ENCODE measurements at places on chromosomes 7 and 10.

- no peak for DNase-seq
Observed at GRCh38 chr10:132270256-132270655, 37.5 kb downstream of the STK32C start.

DNA sequence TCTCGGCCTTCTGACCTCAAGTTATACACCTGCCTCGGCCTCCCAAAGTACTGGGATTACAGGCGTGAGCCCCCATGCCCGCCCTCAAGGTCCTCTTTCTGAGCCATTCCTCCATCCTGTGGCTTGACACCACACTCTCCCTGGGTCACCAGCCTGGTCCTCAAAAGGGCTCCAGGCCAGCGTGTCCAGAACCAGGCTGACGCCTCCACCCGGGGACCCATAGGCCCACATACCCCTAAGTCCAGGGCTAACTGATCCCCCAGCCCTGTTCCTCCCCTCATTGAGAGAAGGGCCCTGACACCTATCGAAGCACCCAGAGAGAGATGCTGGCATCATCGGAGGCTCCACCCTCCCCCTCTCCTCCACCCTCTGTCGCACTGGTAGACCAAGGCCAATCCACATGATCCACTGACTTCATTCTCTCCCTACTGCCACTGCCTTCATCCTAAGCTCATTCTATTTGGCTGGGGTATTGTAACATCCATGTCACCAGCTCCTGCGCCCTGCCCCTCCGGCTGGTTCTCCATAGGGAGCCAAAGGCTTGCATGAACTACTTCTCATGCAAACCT is 46.7 kb downstream of the TMEM270 start:
- DNase-seq: no peak

DNA sequence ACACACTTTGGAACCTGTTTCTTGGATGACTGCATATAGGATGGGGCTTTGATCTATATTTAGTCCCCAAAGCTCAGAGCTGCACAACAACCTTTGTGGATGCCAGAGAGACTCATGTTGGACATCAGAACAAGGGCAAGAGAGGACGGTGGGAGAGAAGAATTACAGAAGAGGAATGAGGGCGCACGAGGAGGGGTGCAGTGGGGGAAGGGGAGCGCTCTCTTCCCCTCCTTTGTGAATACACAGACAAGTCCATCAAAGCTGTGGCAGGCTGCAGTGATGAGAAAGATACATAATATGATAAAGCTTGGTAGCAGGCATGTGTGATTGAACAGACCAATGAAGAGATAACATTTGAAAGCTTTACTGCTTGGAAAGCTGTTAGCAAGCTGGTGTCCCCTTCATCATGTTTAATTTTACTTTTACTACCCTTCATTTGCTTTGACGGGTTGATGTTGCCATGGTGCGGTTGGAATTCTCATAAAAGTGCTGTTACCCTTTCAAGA is 857.8 kb downstream of the KCNMA1 start:
- no peak for DNase-seq

DNA sequence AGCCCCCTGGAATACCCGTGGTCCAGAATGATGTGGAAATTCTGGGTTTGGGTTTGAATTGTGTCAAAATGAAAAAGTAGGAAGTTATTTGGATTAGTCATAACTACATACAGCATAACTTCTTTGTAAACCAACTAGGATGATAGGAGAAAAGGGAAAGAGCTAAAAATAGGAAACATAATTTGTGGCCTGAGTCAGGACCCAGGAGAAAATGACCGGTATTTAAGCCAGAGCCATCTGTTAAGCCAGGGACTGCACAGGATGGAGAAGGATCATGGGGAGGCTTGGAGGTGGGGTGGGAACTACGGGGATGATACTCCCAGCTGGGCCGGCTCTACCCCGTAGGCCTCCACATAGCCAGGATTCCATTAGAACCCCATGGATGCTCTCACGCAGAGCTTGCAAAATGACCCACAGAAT is 98.6 kb downstream of the MYOF start:
- no peak for DNase-seq

DNA sequence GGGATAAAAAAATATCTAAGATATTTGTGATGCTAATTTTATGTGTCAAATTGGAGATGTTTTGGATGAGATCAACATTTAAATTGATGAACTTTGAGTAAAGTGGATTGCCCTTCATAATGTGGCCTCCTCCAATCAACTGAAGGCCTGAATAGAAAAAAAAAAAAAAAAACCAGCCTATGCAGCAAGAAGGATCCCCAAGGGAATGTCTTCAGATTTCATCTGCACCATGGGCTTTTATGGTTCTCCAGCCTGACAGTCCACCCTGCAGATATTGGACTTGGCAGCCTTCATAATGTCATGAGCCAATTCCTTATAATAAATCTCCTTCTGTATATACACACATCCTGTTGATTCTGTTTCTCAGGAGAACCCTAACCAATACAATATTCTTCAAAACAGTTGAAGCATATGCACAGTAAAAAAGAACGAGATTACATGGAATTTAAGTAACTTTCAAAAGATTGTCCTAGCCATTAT is 316.9 kb upstream of the PLXDC2 start:
- DNase-seq: no peak

GRCh38 chr10:119724593-119725516 is 995 bp upstream of the INPP5F start:
- DNase-seq: peak; percentile 50

- peak; percentile 79 for DNase-seq
Observed at GRCh38 chr10:101214446-101215396, 14.5 kb downstream of the LBX1 start.

DNA sequence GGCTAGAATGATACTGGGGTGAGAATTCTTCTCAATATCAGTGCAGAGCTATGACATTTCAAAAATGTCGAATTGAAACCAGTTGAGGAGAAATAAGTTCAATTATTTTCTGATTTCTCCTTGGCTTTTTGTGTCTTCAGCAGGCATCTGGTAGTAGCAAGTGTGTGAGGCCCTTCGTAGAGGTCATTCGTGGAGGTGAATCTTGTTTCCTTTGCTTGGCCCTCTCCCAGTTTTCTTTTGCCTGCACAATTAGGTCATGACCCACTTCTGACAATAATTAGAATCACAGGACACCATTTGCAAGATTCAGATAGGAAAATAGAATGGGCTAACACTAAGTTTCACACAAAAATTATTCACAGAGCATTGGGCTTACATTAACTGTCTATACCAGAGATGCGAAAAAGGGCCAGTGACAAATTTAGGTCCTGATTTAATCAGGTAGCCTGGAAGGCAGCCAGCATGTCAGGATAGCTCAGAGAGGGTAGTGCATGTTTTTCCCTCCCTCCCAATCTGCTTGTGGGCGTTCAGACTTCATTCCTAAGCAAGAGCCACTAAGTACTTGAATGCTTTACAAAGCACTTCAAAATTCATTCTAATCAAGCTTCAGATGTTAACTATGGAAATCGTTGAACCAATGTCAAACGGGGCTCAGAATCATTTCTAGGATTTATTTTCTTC is 24.0 kb upstream of the A1CF start:
- DNase-seq: no peak

GRCh38 chr10:51092402-51092801 is 18.1 kb downstream of the PRKG1 start:
- DNase-seq: no peak

GRCh38 chr7:100892364-100893317 is 3.0 kb downstream of the ACHE start:
- no peak for DNase-seq

Data from hematopoietic multipotent progenitor cell treated with erythropoietin and hydrocortisone succinate and interleukin-3 and kit ligand, for 6 days (in vitro differentiated cells).